ENCODE measurements at places on chromosomes 3 and 15. TPM values are rescaled to one million over a fixed set of nuclear protein-coding genes. Genes with fewer than 3 reads are reported as not detected.

ABHD5 gene
- polyA plus RNA-seq: 25.8 TPM

GRCh38 chr3:7999384-7999783 is 502.2 kb upstream of the LMCD1 start:
- DNase-seq: peak; percentile 18

EPHB3 gene
- polyA plus RNA-seq: 27.6 TPM

DNA sequence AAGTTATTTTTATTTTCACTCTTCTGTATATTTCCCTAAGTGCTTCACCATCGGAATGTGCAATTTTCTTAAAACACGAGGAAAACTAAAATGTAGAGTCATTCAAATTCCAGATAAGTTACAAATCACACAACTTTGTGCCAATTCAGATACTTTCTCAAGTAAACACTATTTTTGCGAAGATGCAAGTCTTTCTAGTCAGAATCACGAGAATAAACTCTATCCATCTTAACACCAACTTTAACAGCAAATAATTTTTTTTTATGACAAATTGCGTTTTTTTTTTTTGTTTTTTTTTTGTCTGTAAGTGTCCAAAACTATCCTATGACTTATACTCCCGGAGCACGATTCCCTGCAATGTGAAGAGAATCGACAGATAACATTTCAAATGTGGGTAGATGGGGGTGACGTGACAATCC is 1.3 kb downstream of the STAG1 start:
- DNase-seq: no peak

CSTA gene
- polyA plus RNA-seq: 0.32 TPM

ZDHHC23 gene
- polyA plus RNA-seq: 20.9 TPM

ERICH6 gene
- 1.0 TPM for polyA plus RNA-seq

ZNF80 gene
- 0.15 TPM for polyA plus RNA-seq

FAM3D gene
- polyA plus RNA-seq: 0.91 TPM

POLR2M gene
- 96.7 TPM for polyA plus RNA-seq

PRSS50 gene
- 3.2 TPM for polyA plus RNA-seq

SUCNR1 gene
- 8.0 TPM for polyA plus RNA-seq

GRCh38 chr3:13105181-13105895 is 32.1 kb upstream of the IQSEC1 start:
- no peak for DNase-seq

FOXL2NB gene
- 0.07 TPM for polyA plus RNA-seq

DNA sequence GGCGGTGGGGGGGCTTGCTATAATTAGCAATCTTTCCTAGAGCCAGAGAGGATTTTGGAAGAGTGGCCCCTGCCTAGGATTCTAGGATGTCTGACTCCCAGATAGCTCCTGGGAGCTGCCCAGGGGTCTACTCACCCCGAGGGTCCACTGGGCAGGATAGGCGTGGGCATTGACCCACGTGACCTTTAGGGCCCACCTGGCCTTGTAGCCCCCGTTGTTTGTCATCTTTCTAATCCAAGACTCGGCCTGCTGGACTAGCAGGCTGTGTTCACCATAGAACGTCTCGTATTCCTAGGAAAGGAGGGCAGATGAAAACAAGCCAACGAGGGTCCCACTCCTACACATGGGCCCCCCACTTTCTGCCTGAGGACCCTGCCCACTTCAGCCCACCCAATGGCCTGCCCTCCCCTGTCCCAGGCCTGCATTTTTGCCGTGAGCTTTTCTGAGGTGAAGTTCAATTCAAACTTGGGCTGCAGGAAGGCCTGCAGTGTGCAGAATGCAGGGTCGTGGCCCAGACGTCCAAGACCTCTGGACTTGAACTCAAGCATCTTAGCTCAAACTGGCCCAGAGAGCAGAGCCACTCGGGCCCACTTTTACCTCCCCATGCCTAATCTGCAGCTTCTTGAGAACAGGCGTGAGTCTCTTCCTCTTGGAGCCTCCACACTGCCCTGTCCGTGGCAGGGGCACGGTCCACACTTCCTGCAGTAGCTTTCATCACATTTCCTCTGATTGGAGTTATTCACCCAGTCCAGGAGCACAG is 41.5 kb downstream of the MUC4 start:
- DNase-seq: no peak

DNA sequence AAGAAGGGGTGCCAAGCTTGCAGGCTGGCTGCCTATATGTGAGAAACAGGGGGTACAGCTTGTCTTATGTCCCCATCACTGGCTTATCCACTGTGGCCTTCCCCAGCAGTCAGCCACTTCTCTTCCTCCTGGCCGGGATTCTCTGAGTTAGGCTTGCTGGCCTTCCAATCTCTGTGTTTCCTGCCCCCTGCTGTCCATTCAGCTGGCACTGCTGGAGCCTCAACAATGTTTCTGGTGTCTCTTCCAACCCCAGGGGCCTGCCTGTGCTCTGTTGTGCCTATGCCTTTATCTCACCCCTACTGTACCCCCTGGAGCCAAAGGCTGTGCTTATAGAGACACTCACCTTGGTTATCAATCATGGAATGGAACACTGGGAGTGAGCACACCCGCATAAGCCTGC is 36.5 kb downstream of the ANAPC13 start:
- no peak for DNase-seq

- DNase-seq: no peak
These were observed 190.5 kb upstream of the NECTIN3 start for GRCh38 chr3:110881069-110881468.

DNA sequence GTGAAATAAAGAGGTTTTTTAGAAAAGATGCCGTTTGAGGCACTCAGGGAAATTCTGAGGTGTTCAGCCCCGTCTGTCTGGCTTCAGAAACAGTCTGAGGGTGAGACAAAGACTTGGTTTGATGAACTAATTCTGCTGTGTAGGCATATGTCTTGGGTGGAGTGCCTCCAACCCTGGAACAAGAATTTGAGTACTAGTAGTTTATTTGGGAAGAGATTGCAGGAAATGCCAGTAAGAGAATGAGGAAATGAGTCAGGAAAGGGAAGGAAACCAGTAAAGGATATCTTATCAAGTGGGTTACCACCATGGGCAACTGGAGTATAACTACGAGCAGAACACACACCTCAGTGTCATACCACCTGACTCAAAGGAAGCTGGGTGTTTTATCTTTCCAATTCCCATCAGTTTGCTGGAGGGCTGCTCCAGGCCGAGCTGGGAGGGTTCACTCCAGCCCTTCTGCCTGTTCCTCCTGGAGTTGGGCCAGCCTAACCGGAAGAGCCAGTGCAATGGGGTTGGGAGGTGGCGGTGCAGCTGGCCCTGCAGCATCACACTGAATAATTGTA is 75.3 kb downstream of the TGFBR2 start:
- DNase-seq: no peak

DNA sequence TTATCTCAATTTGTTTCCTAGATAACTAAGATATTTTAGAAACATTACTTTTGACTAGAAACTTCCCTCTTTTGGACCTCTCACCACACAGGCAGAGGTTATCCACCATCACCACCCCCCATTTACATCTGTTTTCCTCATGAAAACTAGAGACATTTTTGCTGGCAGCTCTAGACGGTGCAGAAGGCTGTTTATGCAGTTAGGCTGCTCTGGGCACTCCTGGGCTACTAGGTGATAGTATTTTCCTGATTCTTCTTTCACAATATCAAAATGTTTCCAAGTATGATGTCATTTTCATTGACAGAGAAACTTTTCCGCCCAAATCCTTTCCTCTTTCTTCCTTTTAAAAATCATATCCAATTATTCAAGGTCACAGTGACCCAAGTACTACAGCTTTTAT is 67.1 kb downstream of the PLOD2 start:
- DNase-seq: no peak

GRCh38 chr3:14925729-14926591 is 21.4 kb upstream of the NR2C2 start:
- DNase-seq: peak; percentile 73

GRCh38 chr3:45462522-45463265 is 74.3 kb downstream of the LARS2 start:
- no peak for DNase-seq

- peak; percentile 11 for DNase-seq
These were observed 38.9 kb downstream of the RYK start for GRCh38 chr3:134211797-134212196.

GRCh38 chr15:45704329-45705249 is 69.8 kb downstream of the SQOR start:
- DNase-seq: no peak

All from left kidney (tissue), 8 donors.